Activated T-helper 1 cell treated with anti-CD3 and anti-CD28 coated beads, Interleukin-12 subunit alpha, Interleukin-12 subunit beta, Interleukin-2, Interleukin-4 antibody, amounts not matched to agents 30 ng/mL and 10 ng/mL and 1 ng/mL, durations not matched to agents 14 hours and 24 hours and 36 hours (primary cell): ENCODE measurements at places on chromosomes 16 and 17.

DNA sequence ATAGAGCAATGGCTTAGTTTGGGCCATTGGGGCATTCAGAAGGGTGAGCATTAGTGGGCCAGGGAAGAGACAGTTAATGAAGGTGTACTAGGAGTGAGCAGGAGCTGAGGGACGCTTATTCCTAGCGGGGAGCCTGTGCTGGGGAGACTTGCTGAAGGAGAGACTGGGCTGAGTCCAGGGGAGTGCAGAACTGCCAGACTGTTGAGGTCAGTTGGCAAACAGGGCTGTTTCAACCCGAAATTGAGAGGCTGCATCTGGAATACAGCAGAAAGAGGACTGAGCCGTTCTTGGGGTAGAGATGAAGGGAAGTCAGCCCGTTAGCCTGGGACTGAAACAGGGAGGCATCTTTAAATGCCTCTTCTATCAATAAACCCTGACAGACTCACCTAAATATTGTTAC, 33.2 kb downstream of the MAP2K6 start:
- DNase-seq = no peak

DNA sequence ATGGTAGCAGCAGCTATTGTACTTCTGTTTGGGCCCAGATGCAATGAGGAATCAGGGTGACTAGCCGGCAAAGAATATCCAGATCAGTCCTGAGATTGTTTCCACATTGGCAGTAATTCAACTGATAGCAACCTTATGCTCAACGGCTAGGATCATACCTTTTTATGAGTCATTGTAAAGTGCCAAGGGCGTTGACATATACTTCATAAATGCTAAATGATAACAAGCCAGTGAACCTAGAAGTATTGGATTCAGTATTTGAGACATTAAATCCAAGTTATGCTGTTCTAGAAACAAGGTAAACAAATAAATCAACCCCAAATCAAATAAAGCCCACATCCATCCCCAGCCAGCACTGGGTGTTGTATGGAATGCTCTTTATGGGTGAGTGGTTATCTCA, 207.1 kb upstream of the ZFHX3 start:
- DNase-seq = no peak

- no peak for DNase-seq
These were observed 30.8 kb downstream of the USP43 start for GRCh38 chr17:9676084-9676483.

- DNase-seq = no peak
These were observed 40.1 kb upstream of the ZFP90 start for GRCh38 chr16:68499006-68499405.

GRCh38 chr17:74639704-74640151, 16.2 kb upstream of the CD300E start:
- no peak for DNase-seq

DNA sequence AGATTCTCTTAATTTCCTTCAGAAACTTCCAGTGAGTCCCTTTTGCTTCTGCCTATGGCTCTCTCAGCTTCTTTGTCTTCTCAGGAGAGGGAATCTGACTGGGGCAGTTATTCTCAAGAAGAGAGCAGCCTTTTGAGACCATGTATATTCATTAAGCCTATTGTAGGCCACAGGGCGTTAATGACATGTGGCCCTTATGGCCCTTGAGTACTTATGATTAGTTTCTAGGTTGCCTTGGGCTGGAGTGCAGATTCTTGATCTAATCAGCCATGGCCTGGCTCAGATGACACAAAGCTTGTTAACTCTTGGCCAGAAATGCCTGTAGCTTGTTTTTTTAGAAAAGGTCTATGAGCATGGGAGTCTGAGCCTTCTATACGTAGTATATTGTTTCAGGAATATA, 17.4 kb downstream of the MFSD11 start:
- DNase-seq = no peak

GRCh38 chr17:63116967-63117830, 151.2 kb downstream of the TANC2 start:
- no peak for DNase-seq

DNA sequence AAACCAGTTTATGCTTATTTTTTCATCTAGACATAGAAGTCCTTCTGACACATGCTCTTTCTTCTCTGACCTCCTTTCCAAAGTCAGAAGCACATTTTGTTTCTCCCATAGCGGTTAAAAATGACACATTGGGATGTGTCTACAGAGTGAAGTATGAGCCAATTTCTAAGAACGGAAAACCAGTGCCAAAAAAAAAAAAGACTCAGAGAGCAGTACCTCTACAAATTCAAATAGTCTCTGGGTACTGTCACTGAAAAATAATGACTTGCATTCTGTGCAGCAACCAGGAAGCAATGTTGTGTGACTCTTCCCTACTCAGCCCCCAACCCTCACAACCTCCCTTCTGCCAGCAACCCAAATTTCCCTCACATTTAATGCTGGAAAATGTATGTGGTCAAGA, 145.5 kb upstream of the PMFBP1 start:
- DNase-seq = no peak

GRCh38 chr17:48732688-48733629, 4.4 kb upstream of the HOXB13 start:
- DNase-seq = no peak

DNA sequence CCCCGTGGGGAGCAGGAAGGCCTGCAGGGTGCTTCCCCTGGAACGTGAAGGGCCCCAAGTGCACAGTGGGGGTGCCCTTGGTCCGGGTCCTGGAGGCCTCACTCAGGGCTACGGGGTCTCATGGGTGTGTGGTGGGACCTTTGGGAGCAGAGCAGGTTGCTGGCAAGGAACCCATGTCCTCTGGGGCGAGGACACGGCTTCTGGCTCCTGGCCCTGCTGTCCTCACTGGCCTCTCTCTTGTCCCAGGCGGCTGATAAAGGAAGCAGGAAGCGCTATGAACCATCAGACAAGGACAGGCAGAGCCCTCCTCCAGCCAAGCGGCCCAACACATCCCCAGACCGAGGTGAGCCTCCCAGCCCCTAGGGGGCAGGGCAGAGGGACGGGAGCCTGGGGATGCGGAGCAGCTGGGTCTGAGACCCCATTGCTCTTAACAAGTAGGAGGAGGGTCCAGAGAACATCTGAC, 9.8 kb upstream of the IL17C start:
- no peak for DNase-seq

DNA sequence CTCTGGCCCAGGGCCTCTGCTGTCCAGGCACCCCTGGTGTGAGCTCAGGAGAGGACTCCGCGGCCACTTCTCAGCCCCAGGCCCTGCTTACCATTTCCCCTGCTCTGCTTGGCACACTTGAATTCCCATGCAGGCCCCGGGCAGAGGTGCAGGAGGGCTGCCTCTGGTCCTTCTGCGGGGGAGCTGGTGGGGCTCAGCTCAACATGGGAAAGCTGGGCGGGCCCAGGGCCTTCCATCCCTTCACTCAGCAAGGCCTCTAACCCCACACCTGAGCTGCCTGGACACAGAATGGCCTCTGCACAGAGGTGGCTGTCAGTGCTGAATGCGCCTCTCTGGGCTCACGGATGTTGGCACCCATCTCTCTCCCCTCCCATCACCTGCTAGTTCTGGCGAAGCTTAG, 12.5 kb upstream of the RNPS1 start:
- DNase-seq = no peak

- DNase-seq = no peak
These were observed 150.9 kb downstream of the CDH8 start for GRCh38 chr16:61885343-61885742.

DNA sequence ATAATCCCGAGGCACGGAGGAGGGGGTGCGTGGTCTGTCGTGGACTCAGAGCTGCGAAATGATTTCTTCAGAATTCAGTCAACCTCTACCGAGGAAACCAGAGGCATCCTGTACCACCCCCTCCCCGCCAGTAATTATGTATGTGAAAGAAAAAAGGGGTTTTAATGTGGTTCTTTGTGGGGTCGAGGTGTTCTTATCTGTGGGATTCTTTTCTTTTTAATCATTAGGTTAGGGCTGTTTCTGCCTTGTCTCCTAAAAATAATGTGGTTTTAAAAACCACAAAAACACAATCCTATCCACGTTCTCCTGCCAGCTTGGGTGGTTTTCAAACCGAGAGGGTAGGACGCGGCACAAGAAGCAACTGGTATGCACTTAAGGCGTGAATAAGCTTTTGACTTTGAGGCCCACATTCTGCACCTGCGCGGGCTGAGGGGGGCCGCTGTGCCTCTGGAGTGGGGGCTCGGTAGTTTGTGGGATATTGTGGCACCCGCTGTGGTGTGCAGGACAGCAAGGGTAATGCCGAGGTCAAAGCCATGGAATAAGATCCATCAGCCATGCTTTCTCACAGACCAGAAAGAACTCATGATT, 1.0 kb downstream of the SLC47A1 start:
- DNase-seq = no peak

DNA sequence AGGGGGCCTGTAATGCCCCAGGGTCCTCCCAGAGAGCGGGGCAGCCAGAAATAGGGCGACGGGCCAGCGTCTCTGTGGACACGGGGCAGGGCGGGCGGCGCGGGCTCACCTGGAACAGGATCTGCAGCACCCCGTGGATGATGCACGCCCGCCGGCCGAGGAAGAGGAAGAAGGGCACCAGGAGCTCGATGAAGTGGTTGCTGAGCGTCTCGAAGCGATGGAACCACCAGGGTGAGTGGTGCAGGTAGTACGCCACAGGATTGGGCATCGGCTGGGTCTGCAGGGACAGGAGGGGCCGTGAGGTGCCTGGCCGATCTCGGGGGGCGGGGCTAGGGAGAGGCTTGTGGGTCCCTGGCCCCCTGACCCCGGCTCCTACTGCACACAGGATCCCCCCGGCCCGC, 78.9 kb upstream of the GNG13 start:
- DNase-seq = no peak

DNA sequence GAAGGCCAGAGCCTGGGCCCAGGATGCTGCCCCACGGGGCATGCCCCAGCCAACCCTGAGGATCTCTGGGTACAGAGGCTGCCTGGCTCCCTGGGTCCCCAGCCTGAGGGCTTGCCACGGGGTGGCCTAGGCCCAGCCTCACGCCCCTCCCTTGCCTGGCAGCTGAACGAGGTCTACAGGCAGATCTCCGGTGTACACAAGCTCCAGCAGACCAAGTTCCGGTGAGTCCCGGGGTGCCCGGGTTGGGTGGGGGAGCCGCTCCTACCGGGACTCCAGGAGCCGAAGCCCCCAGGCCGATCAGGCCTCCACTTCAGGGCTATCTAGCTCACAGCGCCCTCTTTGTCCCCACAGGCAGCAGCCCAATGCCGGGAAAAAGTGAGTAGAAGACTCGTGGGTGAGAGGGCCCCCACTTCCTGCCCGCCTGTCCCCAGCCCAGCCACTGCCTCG, 19.4 kb downstream of the ITGB4 start:
- DNase-seq = no peak

- no peak for DNase-seq
These were observed 53.7 kb downstream of the ELAC2 start for GRCh38 chr17:12964162-12964561.

DNA sequence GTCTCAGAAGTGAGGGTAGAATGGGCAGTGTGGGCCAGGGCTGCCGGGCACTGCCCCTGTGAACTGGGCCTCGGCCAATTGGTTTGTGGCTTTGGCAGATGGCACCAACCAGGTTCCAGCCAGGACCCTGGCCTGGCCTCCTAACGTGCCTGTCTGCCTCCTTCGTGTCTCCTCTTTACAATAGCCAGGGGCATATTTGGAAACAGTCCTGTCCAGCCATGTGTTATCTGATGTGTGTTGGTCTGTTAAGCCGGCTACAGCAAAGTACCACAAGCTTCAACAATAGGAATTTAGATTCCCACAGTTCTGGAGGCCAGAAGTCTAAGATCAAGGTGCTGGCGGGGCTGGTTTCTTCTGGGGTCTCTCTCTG, 14.6 kb downstream of the CRISPLD2 start:
- DNase-seq = no peak

DNA sequence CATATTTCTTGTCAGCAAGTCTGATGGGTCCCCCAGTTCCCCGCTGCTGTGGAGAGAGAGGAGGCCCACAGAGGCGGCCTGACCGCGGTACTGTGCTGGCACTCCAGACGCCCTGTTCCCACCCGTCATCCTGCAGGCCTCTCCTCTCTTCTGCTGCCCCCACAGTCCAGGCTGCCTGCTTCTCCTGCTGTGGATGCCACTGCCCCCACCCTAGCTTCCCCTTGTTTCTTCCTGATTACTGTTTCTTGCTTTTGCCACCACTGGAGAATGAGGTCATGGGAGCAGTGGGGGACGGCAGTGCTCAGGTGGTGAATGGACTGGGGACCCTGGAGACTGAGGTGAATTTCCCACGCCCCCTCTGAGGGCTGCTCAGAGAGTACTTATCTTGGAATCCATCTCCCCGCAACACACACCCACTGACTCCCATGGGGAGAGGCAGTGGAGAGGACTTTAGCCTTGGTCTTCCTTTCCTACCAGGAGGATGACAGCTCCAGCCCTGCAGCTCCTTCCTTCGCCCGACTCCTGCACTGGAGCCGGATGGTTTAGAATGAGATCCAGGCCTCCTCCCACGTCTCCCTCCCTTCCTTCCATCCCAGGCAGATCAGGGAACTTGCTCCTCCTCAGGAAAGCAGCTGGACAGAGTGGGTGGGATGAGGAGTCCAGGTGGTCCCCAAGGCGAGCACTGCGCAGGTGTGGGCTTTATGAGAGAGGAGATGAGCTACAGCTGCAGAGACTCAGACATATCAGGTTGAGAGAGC, 60.4 kb downstream of the PLXDC1 start:
- no peak for DNase-seq

- no peak for DNase-seq
These were observed 12.5 kb downstream of the NOB1 start for GRCh38 chr16:69741951-69742904.

DNA sequence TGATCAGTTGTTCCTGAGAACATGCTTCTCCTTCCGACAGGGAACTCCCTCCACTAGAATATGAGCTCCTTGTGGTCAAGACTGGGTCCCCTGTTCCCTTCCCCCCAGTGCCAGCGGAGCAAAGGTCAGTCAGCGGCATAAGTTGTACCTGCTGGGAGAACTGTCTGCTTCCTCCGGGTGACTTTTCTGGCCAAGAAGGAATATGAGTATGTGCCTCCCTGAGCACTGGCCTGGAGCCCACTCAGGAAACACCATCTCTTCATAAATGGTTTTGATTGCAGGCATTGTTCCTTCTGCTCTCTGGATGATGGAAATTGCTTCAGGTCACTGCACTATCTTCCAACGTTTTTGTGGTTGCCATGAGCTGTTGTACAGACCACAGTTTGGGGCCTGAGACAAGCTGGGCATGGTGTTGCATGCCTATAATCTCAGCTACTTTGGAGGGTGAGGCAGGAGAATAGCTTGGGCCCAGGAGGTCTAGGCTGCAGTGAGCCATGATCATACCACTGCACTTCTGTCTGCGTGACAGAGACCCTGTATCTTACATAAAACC, 2.9 kb upstream of the P4HB start:
- DNase-seq = no peak
